ENCODE measurements at places on chromosomes 1 and 21.
A peak's percentile ranks its signal among the peaks of the same experiment; 100 is the strongest.

- no peak for DNase-seq
These were observed 599.0 kb downstream of the LMO4 start for GRCh38 chr1:87927391-87928280.

GRCh38 chr1:222181191-222181590, 366.7 kb downstream of the HHIPL2 start:
- DNase-seq: no peak

DNA sequence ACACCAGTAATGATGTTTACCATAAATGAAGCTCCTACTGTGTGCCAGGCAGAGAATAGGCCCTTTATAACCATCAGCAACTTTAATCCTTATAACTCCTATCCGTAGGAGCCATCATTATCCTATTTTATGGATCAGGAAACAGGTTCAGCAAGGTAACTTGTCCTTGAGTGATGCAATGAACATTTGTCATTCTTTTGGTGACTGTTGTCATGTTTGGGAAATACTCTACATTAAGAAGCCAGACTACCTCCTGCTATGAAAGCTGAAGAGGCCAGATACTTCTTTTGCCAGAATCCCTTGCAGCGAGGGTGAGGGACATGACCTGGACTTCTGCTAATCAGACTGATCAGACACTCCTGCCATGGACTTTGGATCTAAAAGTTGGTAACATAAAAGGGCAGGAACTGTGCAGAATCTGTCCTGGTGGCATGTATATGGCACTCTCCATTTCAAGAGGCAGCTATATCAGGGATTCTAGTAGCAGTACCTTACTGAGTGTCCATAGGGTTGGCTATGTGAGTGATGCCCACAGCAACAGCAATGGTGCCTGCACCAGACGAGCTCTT, 33.1 kb upstream of the SRRM1 start:
- no peak for DNase-seq

- DNase-seq: peak; percentile 31
These were observed 948 bp downstream of the FBXO2 start for GRCh38 chr1:11653101-11653860.

DNA sequence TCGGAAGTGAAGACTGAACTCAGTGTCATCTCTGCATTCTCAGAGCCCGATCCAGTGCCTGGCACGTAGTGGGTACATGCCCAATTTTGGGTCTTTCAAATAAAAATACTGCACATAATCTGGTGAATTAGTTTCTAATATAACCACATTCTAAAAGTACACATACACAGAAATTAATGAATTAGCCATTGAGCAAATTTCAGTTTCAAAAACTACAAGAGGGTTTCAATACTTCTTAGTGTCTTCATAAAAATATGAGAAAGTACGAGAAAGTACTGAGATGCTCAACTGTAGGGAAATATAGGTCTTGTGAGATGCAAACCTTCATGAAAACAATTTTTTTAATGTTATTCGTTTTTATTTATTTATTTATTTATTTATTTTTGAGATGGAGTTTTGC, 86.9 kb downstream of the SMYD2 start:
- no peak for DNase-seq

- DNase-seq: peak; percentile 8
These were observed 35.0 kb upstream of the VWA5B1 start for GRCh38 chr1:20255666-20256065.

GRCh38 chr1:117092594-117092993, 29.0 kb downstream of the TRIM45 start:
- DNase-seq: no peak

DNA sequence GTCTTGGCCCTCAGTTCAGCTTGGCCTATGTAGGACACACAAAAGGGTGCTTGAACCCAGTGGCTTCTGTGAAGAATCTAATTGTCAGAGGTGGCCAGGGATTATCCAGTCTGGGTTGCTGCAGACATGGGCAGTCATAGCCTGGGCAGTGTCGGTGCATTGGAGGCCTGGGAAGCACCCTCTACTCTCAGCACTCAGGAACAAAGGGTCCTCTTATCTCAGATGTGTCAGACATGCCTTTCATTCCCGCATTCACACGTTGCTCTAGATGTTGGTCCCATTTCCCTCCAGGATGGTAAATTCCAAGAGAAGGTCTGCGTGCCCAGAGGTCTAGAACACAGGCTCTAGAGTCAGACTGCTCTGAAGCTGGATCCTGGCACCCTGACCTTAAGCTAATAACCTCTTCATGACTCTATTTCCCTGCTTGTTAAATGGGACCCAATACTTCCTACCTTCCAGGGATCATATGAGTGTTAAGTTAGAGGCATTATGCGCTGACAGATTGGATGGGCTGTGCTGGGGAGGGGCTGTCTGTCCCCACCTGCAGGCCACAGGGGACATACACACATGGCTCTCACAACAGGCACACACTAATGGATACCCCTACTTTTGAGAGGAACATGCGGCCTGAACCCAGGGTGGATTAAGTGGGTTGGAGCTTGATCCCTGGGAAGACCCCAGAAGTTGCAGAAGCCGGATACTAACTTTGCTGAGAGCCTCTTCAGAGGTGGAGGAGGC, 16.5 kb upstream of the EDN2 start:
- peak; percentile 65 for DNase-seq

DNA sequence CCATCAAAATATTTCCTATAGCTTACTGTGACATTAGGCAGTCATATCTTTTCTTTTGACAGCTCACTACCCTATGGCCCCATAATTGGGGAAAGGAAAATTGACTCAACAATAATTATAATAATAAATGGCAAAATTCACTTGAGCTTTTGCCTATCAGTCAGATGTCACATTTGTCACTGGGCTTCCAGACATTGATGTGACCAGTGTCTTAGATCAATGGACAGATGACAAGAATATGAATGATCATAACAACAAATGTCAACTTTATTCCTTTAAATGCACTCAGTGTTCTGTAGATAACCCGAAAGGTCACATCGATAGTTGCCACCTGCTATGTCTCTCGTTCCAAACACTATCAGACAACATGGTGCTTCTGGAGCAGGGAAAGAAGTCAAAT, 266.7 kb downstream of the GPATCH2 start:
- DNase-seq: no peak

DNA sequence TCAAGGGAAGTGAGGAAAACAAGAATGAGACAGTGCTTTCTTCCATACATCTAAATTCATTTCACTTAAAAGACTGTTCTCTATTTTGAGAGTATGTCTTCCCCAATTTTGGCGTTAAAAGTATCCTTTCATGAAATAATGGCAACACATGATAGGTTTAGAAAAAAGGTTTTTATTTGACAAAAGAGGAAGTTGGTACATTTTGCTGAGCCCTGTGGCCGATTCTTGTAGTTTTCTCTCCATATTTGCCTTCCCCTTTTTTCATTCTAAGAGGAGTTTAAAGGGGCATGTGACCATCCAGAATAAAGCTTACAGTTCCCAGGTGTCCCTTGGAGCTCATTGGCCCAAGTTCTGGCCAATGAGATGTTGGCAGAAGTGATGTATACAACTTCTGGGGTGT, 140.4 kb upstream of the KCNE2 start:
- DNase-seq: no peak

DNA sequence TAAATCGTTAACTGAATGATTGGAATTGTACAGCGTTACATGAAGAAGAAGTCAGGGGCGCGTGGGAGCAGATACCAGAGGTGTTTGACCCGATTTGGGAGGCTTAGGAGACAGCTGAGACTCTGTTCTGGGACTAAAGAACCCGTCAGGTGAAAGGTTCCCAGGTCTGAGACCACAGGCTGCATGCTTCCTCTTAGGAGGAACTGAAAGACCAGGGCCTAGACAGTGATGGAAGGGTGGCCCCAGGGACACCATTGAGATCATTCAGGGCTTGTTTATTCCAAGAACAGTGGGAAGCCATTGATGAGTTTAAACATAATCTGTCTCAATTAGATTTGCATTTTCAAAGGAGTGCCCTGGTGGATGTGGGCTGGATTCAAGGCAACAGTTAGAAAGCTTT, 904 bp downstream of the KLF17 start:
- DNase-seq: peak; percentile 74

DNA sequence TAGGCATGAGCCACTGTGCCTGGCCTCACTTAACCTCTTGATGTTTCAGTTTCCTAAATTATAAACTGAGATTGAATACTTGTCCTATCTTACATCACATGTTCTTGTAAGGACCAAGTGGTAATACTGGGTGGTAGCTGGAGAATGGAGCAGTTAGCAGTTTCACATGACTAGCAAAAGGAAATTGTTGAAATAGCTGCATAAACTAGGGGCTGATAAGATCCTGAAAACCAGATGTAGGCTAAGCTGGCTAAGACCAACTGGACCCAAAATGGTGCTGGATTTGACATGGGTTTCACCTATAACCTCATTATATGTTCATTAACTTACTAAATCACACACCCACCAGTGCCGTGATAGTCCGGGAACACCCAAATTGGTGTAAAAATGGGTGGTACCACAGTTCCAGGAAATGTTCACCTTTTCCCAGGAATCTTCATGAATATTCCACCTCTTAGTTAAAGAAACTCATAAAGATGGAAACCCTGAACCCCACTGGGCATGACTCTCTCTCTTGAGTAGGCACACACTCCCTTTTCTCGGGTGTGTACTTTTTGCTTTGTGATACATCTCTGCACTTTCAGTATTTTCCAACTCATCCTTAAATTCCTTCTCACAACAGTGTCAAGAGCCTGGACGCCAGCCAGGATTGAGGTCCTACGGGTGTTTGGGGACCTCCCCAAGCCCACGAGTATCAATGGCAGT, at the start of gene PAPPA2:
Gene PAPPA2 (plus strand): TSS at position 502 of the 705 bp plus-strand sequence. CDS start 93,148 bp downstream, outside the sequence.
- DNase-seq: no peak

All from ELF-1 (cell line).